ENCODE measurements at places on chromosomes 2 and 18.

- DNase-seq = no peak
Observed at GRCh38 chr2:17573804-17574175, 33.3 kb downstream of the VSNL1 start.

DNA sequence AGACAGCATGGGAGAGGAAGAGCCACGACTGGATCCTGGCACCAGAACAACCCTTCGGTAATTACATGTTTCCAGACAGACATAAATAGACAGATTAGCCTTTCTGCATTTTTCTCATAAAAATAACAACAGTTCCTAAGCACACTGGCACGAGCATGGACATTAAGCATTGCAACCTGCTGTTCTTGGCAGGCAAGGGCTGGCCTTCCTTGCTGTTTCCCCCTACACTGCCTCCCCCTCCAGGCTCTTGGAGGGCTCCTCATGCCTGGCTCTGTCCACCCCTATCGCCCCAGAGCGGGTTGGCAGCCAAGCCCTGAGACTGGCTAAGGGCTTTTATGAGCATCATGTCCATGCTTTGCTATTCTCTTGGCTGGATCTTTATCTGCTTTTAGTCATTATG is 89.6 kb downstream of the TTC32 start:
- peak; percentile 89 for DNase-seq

- no peak for DNase-seq
Observed at GRCh38 chr18:31664101-31664500, 20.3 kb downstream of the B4GALT6 start.

DNA sequence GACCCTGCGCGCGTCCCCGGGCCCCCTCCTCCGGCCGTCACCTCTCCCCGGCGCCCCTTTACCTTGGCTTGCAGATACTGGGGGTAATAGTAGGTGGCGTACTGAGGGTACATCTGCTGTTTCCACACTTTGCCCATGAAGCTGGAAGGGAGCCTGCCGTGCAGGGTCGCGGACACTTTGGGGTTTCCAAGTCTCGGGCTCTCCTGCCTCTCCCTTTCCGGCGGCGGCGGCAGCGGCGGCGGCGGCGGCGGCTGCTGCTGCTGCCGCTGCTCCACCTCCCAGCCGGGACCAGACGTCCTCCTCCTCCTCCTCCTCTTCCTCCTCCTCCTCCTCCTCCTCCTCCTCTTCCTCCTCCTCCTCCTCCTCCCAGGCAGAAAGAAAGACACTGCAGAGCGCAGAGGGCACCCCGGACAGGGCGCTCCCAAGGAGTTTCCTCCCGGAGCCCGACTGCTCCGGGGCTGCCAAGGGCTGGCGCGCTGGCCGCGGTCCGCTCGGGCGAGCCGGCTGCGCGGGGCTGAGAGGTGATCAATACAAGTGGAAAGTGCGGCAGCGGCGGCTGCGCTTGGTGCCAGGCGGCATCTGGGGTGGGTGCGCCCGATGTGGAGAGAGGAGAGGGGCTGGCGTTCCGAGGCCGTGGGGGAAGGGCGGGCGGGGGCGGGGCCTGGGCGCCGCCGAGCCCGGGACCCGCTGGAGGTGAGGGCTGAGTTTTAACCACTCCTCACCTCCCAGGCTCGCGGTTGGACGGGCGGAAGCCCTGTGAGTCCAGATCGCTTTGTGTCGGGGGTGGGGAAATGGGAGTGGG is at the start of gene RBMS1:
Gene RBMS1, minus strand, starts transcription at position 581 of the 802 bp plus-strand sequence. Its CDS starts 444 bp downstream, at position 137.
- peak; percentile 67 for DNase-seq

- DNase-seq = no peak
Observed at GRCh38 chr2:240795454-240795853, 24.6 kb downstream of the KIF1A start.

GRCh38 chr2:95514718-95515117 is 30.2 kb upstream of the TRIM43B start:
- DNase-seq = no peak

GRCh38 chr2:73414696-73415095 is 29.1 kb downstream of the ALMS1 start:
- peak; percentile 14 for DNase-seq

DNA sequence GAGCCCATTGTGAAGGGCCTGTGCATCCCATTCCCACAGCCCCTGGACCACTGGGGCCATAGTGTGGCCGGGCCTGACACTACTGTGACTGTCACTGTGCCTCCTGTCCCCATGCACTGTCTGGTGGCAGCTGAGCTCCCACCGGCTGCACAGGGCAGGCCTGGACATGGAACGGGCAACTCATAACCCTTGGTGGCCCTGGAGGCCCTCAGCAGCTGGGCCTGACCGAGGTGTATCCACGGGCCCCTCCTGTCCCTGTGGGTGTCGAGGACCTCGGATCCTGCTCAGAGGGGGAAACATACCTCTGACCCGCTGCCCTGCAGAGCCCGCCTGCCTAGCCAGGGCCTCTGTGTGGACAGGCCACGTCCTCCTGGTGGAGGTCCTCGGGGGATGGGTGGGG is 7.8 kb upstream of the GAL3ST2 start:
- DNase-seq = no peak

- no peak for DNase-seq
Observed at GRCh38 chr2:140639628-140640027, 1491.2 kb downstream of the LRP1B start.

- peak; percentile 8 for DNase-seq
Observed at GRCh38 chr2:86557836-86558235, 5.4 kb downstream of the CHMP3 start.

DNA sequence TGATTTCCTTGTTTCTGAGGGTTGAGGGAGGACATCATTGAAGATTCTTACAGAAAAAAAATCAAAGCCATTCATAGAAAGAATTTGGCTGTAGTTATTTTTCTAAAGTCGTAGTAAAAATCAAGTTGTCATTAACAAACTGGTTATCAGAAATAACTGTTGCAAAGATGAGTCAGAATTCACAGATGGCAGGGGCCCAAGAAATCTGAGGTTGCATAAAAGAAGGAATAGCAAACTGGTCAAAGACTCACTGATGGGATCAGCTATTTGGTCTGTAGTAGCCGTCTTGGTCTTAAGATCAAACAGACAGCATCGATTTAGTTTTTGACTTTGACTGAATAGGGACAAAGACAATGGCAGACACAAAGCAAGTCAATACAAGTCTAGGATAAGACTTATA is 334.3 kb downstream of the FIGN start:
- peak; percentile 44 for DNase-seq

GRCh38 chr2:197168705-197169104 is 141.9 kb downstream of the ANKRD44 start:
- peak; percentile 61 for DNase-seq

- DNase-seq = no peak
Observed at GRCh38 chr2:58756336-58756735, 515.2 kb upstream of the FANCL start.

DNA sequence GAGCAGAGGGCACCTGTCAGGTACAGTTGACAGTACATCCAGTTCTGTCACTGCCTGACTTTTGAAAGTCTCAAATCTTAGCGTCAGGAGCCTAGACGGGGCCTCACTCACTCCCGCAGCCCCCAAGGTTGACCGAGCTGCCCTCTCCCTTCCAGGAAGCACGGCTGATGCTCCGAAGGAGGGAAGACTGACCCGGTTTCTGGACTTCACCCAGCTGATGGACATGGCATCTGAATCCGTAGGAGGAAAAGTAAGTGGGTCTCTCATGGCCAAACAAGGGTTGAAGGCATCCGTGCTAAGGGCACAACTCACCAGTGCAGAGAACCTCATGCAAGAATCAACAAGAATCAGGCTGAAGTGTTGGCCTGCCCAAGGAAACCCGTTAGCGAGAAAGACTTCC is 12.9 kb downstream of the ALLC start:
- DNase-seq = no peak

- DNase-seq = peak; percentile 33
Observed at GRCh38 chr2:28755421-28755820, 3.8 kb downstream of the PPP1CB start.

DNA sequence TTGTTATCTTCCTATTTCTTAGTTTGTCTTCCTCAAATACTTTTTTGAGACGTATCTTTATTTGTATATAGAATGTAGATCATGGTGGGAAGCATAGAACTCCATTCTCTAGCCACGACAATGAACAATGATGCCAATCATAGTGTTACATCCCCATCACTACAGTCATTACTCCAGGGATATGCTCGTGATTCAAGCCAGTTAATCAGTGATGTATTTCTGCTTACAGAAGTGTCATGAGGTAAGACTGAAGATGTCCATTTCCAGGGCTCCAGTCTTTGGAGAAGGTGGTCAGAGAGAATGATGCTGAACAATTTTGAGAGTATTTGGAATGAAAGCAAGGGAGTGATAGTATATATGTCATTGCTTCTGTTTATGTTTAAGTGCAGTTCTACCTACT is 777.2 kb upstream of the TMEFF2 start:
- DNase-seq = no peak

DNA sequence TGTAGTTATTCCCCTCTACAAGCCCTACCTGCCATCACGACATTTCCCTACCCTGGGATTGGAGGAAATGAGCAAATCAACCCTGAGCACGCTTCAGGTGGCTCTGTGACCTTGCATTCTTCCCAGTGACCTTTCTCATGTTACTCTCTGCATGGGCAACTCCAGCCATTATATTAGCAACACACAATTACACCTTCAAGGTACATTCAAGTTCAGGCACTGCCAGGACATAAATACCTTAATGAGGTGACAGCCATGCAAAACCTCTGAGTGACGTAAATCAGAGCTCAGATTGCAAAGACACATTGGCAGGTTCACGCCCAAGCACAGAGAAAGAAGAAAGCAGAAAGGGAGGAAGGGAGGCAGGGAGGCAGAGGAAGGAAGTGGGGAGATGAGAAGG is 68.7 kb upstream of the ALK start:
- no peak for DNase-seq

- no peak for DNase-seq
Observed at GRCh38 chr2:3666613-3666975, 8.6 kb downstream of the ALLC start.

DNA sequence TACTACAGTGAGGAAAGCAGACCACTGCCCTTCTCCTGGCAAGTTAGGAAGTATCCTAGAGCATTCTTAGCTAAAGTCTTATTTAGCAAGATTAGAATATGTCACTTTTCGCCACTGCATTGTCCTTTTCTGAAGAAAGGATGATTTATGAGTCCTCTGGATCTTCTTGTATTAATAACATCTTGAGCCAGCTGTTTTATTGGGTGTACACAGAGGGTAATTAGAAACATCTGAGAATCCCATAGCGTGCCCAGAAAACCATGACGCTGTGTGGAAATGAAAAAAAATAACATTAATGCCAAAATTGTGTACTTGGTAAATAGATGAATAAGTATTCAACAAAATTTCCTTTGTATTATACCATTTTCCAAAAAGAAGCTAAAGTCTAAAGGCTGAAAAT is 198.7 kb downstream of the LTBP1 start:
- peak; percentile 60 for DNase-seq
